Sciatic nerve (tissue), 2 donors: ENCODE measurements at places on chromosomes 6 and 20. TPM values are rescaled to one million over a fixed set of nuclear protein-coding genes. Genes with fewer than 3 reads are reported as not detected.

DNA sequence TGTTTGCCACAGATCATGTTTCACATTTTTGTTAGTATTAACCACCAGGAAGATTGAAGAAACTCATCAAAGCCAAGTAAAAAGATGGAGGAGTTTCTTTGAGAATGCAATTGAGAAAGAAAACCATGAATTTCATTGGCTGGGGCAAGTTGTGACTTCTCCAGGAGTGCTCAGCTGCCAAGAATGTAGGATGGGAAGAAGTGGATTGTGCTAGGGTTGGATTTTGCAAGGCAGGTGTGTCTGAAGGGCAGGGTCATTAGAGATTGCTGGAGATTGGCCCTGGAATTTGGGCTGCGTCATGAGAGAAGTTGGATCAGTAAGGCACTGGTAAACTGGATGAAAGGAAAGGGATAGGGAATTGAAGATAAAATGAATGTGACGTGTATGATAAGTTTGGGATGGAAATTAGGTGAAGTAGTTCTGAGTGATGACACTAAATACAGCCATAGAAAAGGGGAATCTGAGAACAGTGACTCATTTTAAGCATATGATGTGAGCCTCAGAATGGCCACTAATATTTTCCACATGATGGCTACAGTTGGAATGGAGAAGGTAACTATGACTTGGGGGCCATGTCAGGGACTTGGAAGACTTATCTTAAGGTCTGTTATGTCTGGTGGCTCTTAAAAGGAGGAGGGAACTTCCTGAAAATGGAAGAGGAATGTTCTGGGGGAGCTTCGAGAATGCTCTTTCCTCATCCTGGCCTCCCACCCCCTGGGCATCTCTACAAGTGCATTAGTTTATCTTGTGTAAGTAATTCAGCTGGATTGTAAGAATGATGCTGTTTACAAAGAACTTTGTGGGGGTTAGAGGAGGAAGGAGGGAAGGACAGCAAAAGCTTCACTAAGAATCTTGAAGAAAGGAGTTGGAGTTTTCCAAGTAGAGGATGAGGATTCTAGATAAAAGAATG, 27.8 kb upstream of the ERVFRD-1 start:
- DNase-seq = no peak

DNA sequence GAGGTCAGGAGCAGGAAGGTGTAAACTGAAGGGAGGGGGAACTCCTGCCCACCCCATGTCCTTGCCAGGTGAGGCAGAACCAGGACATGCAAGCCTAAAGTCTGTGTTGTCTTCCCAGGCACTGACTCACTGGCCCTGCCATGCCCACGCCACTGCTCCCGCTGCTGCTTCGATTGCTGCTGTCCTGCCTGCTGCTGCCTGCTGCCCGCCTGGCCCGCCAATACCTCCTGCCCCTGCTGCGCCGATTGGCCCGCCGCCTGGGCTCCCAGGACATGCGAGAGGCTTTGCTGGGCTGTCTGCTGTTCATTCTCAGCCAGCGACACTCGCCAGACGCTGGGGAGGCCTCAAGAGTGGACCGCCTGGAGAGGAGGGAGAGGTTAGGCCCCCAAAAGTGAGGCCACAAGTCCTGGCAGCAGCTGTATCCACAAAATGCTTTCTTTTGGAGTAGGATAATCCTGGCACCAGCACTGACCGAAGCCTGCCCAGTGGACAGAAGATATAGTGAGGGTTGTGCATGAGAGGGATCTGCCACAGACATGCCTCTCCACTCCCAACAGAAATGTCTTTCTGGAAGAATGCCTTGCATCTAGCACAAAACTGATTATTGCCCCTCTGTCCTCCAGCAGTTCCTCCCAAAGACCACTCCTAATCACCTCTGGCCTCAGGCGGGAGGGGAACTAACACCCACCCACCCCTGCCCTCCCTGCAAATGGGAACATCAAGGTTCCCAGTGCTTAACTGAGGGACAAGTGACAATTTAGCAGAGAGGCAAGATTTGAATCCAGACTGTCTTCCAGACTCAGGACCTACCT, 812 bp downstream of the MYMX start:
- no peak for DNase-seq

Gene PARD6B
- 5.7 TPM for total RNA-seq

Gene OTOR
- total RNA-seq = not detected

- DNase-seq = no peak
These were observed 75.8 kb downstream of the CEP162 start for GRCh38 chr6:84151669-84152068.

- DNase-seq = no peak
These were observed 9.2 kb upstream of the L3MBTL3 start for GRCh38 chr6:130009146-130009545.

GRCh38 chr20:60250251-60250650, 292.0 kb downstream of the CDH26 start:
- no peak for DNase-seq

Gene DEF6
- total RNA-seq = 11.6 TPM

GRCh38 chr20:17556837-17557674, 12.8 kb upstream of the DSTN start:
- no peak for DNase-seq

- peak; percentile 54 for DNase-seq
These were observed 31.4 kb downstream of the HAO1 start for GRCh38 chr20:7908905-7909304.

Gene FNDC1
- 13.7 TPM for total RNA-seq

Gene COX7A2
- total RNA-seq = 223 TPM

GRCh38 chr6:107308677-107309076, 150.7 kb downstream of the PDSS2 start:
- no peak for DNase-seq

GRCh38 chr20:46767127-46767761, 57.8 kb downstream of the SLC2A10 start:
- DNase-seq = no peak

DNA sequence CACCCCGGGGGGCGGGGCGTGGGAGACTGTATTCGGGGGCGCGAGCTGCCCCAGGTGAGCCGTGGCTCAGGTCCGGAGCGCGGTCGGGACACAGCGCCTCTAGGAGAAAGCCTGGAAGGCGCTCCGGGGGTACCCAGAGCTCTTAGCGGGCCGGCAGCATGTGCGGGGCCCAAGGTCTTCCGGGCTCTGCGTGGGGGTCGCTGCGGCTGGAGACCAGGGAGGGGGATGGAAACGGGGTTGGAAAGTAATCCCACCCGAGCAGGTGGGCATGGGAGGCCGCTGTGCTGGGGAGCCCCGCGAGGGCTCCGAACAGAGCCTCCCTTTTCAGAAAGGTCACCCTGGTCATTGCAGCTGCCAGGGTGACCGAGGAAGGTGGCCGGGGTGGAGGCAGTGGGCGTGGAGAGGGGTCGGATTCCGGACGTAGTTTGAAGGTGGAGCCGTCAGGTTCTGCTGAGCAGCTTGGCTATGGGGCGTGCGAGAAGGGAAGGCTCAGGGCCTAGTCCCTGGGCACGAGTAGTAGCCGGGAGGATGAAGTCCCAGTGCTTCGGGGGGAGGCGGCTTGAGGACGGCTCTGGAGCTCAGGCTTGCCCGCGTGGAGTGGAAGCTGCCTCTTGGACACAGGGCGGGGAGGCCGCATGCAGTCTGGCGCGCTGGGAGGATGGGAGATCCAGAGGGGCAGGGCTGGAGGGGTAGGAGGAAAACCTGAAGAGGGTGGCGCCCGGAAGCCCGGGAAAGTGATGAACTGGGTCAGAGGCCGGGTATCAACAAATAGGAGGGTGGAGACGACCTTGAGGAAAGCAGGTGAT, at the start of gene SIRT5:
Gene SIRT5 (plus strand): TSS at position 31 of the 806 bp plus-strand sequence. CDS start 9,510 bp downstream, outside the sequence.
- DNase-seq = peak; percentile 84

DNA sequence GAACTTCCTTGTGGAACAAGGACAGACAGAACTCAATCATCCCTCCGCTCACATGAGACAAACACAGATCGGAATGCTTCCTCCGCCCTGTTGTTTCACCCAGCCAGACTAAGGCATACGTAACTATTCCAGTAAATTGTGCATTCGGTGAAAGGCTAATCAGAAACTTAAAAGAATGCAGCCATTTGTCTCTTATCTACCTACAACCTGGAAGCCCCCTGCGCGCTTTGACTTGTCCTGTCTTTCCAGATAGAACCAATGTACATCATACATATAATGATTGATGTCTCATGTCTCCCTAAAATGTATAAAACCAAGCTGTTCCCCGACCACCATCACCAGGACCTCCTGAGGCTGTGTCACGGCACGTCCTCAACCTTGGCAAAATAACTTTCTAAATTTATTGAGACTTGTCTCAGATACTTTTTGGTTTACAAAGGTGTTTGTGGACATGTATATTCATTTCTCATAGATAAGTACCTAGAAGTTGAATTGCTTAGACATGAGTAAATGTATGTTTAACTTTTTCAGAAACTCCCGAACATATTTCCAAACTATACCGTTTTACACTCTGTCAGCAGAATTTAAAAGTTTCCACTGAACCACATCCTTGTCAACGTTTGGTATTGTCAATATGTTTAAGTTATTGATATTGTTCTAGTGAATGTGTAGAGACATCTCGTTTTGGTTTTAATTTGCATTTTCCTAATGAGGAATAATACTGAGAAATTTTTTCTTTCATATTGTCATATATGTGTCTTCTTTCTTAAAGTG, 197.6 kb upstream of the THBS2 start:
- DNase-seq = no peak

- peak; percentile 69 for DNase-seq
These were observed 196.7 kb upstream of the CDH4 start for GRCh38 chr20:61055180-61056010.
